Endodermal cell (in vitro differentiated cells): ENCODE measurements at places on chromosomes 7 and 10. TPM values are rescaled to one million over a fixed set of nuclear protein-coding genes. Genes with fewer than 3 reads are reported as not detected.
A peak's percentile ranks its signal among the peaks of the same experiment; 100 is the strongest.

DNA sequence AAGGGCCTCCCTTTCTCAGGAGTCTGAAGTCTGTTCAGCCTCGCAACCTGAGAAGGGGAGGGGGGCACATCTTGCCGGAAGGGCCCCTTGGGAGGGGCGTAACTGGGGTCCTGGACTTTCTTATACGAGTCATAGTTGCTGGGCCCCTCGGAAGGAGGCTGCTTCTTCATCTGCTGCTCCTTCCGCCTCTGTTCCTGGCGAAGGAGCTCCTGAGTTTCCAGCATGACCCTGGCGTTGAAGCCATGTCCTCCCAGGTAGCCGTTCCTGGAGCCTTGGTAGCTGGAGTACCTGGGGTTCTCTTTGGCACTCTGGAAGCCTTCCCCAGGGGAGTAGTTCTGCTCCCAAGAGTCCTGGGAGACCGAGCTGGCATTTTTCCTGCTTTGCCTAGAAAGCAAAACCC is 703.9 kb downstream of the PARD3 start:
- no peak for DNase-seq

IL6 gene
- total RNA-seq: 0.61 to 0.64 TPM in 2 of 3 replicates, not detected in the other

DNA sequence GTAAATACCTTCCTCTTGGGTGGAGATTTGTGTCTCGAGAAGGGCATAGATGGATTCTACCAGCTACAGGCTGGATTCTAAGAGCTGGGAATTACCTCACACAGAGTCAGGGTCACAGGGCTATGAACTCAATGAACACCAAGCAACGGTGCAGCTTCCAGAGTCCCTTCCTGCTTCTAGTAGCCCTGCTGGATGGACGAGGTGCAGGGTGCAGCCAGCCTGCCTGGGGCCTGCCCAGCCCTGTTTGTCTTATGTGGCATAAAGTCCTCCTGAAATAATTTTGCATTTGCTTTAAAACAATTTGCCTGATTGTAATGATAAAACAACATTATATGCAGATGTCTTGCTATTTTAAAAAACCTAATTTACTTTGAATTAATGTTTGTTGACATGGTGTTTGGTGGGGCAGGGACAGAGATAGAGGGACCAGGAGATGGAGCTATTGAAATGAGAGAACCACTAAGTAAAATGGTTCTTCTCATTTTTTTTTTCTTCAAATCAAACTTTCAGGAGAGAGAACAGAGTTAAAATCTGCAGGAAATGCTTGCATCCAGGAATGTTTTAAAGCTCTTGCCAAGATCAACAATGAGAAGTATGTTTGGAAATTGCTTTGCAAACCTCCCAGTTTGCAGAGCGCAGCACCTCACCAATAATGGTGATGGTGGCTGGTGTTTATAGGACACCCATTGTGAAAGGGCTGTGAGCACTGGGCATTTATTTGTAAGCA is 305.4 kb upstream of the PODXL start:
- no peak for DNase-seq

TMEM196 gene
- not detected in 3 replicates for total RNA-seq

GDF2 gene
- total RNA-seq: not detected in 2 replicates

DNA sequence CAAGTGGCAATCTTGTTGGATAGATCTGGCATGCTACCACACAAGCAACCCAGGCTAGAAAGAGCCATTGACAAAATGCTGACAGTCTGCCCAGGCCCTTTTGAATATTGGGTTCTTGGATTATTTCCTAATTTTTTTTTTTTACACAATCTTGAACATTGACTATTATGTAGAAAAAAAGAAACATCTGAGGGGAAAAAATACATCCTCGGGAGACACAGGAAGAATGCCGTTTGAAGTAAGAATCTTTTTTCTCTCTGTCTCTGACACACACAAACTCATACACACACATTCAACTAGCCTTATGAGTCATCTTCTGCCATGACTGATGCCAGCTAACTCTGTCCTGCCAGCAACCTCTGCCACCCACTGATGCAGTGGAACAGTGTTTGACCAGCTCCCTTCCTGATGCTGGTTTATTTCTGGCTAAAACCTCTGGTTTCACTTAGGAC is 47.2 kb downstream of the SORBS1 start:
- no peak for DNase-seq

DNA sequence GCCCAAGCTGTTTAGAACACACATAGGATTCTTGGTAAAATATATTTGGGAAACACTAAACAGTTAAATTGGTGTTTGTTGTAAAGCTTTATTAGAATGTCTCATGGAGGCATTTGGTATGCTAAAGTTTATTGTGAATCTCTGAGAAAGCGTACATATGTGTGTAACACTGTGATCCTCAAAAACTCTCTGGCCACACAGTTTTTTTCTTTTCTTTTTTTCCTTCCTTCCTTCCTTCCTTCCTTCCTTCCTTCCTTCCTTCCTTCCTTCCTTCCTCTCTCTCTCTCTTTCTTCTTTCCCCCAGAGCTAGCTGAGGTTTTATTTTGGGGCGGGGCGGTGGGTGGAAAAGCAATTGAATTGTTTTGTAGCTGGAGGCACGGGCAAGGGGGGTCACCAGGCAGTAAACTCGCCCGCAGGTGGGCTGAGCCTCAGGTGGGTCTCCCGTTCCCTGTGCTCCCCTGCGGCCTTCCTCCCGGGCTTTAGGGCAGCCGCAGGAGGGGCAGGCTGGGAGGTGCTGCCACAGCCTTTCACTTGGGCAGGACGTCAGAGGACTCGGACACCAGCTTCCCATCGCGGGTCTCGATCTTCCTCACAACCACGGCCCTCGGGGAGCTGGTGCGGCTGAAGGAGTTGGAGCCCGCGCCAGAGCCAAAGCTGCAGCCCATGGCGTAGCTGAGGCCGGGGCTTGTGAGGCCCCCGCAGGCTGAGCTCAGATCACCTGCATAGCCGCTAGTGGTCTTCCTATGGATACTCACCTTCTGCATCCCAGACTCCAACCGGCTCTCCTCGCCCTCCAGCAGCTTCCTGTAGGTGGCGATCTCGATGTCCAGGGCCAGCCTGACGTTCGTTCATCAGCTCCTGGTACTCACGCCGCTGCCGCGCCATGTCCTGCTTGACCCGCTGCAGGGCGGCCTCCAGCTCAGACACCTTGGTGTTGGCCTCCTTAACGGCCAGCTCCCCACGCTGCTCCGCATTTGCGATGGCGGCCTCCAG is 459.0 kb downstream of the GATA3 start:
- DNase-seq: peak; percentile 92

- DNase-seq: peak; percentile 67
Measured at GRCh38 chr7:90594751-90595317, 1.3 kb upstream of the CDK14 start.
